ENCODE measurements at places on chromosomes 13 and 19. TPM values are rescaled to one million over a fixed set of nuclear protein-coding genes. Genes with fewer than 3 reads are reported as not detected.
A peak's percentile ranks its signal among the peaks of the same experiment; 100 is the strongest.

Gene MUC16
- total RNA-seq: not detected

Gene SELENOV
- total RNA-seq: not detected

Gene TYROBP
- total RNA-seq: 7.0 TPM

Gene SCEL
- not detected for total RNA-seq

Gene CBARP
- total RNA-seq: 0.36 TPM

Gene SIGLECL1
- not detected for total RNA-seq

Gene OVOL3
- total RNA-seq: not detected

Gene TSC22D1
- total RNA-seq: 32.5 TPM

Gene CERS4
- total RNA-seq: 29.0 TPM

Gene CYP4F11
- not detected for total RNA-seq

Gene B3GNT3
- 0.79 TPM for total RNA-seq

DNA sequence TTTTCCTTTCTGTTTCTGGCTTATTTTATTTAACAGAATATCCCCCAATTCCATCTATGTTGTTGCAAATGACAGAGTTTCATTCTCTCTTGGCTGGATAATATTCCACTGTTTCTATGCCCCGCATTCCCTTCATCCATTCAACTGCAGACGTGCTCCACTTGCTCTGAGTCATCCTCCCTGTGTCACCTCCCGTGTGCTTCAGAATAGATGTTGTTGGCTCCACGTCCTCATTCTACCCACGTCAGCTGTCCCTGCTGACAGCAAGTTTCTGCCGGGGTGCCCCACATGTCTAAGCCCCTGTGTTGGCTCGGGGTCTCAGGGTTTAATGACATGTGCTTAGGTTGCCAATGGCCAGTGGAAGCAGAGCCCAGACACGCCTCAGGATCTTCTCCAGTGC is 1041.0 kb downstream of the UQCRFS1 start:
- DNase-seq: no peak

GRCh38 chr13:113930671-113931637 is 42.9 kb downstream of the C13orf46 start:
- DNase-seq: no peak

DNA sequence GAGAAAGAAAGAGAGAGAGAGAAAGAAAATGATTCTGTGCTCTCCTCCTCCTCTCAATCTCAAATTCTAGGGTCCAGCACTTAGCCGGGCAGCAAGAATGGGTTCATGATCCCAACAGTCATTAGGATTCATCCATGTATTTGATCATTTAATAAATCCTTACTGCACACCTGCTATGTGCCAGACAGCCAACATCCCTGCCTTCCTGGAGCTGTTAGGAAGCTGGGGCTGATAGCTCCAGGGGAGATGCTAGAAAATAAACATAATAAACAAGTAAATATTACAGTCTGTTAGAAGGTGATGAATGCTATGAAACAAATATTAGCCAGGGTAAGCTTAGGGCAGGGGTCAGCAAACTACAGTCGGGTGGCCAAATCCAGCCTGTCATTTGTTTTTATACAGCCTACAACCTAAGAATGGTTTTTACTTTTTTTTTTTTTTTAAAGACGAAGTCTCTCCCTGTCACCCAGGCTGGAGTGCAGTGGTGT is 9.9 kb upstream of the ACP7 start:
- no peak for DNase-seq

DNA sequence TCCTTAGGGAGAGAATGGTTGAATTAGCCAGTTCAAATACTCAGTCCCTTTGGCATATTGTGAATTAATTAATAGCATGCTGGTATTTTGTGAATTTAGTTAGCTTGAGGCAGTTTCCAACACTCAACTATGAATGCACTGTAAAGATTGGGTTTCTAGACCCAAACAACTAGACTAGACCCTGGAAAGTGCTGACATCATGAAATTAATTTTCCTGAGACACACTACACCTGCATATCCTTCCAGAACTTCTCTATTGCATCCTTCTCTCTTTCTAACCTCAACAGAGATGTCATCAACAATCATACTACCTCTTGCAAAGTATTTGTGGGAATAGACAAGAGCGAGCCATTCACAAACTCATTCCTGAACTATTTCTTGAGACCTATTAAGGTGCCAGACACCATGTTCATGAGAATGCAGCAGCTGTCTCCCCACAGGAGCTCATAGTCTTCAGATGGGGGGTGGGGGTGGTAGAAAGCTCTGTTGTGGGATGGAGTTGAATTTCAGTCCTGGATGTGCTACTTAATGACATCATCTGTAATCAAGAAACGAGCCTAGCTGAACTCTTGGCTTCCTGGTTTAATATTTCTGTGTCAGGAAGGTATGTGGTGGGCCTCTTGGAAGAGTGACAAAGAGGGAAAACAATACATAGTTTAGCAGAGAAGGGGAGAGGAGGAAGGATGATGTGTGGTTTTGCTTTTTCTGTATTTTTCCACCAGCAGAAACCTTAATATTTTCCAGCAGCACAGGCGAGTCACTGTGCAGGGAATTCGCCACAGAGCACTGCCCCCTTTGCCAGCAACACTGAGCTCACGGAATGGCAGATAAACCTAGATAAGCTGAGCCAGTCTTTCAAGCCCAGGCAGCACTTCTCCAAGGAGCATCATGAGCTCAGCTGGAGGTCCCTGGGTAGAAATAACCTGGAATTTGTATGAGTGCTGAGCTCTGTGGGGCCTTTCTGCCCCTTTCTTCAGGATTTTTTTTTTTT is 53.1 kb upstream of the CYSLTR2 start:
- DNase-seq: no peak

- peak; percentile 66 for DNase-seq
Measured at GRCh38 chr19:57814505-57815246, at the start of gene ZNF552. TSS of gene ZNF552 (minus strand) at chr19:57814913. CDS start at chr19:57814743, 170 bp downstream.

- DNase-seq: no peak
Measured at GRCh38 chr13:49022472-49023144, 46.9 kb downstream of the FNDC3A start.

DNA sequence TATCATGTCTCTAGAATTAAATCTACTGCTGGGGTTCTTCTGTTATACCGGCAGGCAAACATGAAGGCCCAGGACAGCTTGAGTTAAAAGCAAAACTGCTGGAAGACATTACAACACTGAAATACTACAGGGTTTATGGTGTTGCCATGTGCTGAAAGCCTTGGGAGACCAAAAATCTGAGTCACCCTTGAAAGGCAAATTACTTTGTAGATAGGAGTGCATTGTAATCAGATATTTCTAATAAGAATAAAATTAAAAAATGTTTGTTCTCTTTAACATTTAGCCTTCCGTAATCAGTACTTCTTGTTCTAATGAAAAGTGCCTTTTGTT is 181.3 kb downstream of the PCDH9 start:
- no peak for DNase-seq

DNA sequence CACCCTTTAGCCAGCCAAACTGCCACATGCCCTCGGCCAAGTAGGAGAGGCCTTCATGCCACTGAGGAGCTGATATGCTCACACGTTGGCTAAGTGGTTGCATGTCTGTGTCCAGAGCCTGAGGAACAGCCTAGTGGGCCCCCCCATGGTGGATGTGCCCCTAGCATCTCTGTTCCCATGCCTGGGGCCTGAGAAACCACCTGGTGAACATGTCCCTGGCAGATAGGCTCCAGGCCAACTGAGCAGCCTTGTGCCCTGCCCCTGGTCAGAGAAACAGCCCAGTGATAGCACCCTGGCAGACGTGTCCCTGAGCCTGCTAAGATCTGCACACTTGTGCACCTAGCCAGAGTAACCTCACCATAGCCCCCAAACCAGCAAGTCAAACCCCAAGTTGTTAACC is 121.8 kb upstream of the WASF3 start:
- DNase-seq: no peak

DNA sequence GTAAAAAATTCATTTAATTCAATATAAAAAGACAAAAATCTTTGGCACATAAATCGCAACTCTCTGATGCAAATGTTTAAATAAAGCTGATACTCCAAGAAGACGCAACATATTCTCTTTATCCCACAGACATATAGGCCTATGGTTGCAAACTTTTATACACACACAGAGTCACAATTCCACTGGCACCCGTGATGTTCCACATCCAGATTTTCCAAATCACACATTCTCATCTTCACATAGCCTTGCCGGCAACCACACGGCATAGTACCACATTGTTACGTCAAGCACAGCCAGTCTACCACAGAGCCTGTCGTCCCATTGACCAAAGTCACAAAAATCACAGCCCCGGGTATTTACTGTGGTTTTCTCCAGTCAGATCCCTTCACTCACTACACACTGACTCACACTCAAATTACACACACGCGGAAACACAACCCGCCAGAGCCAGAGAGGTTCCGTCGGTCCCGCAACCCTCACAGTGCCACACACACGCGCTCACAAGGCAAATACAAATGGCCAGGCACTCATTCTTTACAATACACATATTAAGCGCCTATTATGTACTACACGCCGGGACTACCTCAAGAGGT is 546 bp upstream of the ZNF546 start:
- DNase-seq: peak; percentile 21

GRCh38 chr13:41145136-41145908 is 12.7 kb upstream of the KBTBD6 start:
- DNase-seq: no peak

DNA sequence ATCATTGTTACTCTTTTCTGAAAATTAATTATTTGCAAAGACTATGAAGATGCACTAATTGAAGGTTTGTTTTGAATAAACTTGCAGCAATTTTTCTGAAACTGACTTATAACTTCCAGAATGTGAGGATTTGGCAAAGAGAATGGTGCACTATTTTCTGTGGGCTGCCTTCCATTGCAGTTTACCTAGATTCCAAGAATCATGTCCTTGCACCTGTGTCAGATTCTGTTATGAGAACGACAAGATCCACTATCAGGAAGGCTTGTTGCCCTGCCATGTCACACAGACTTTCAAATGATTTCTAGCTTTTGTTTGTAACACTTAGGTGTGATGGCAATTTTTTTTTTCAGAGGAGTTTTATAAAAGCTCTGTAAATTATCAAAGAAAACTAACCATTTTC is 5.6 kb upstream of the SLAIN1 start:
- no peak for DNase-seq

- no peak for DNase-seq
Measured at GRCh38 chr13:79404361-79404760, 1.7 kb downstream of the RBM26 start.

DNA sequence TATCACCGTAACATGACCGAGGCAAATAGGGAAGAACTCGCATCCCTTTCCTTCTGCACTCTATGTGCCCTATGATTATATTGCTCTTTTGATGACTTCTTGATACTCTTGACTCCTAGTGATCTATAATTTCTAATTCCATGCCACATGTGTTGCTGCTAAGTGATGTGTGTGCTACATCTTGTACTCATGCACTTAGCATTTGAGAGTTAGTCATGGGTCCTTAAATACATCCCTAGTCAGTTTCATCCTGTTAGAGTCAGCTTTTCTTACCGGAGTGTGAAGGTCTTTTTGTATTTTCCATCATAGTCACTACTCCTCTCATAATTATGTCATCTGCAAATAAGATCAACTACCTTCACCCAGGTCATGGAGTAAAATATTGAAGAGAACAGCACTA is 30.2 kb downstream of the RXFP2 start:
- no peak for DNase-seq

GRCh38 chr19:12064590-12065538 is at the start of gene ZNF844:
TSS of gene ZNF844 (plus strand) at chr19:12064731. CDS start at chr19:12064874, 143 bp downstream.
- DNase-seq: peak; percentile 57

DNA sequence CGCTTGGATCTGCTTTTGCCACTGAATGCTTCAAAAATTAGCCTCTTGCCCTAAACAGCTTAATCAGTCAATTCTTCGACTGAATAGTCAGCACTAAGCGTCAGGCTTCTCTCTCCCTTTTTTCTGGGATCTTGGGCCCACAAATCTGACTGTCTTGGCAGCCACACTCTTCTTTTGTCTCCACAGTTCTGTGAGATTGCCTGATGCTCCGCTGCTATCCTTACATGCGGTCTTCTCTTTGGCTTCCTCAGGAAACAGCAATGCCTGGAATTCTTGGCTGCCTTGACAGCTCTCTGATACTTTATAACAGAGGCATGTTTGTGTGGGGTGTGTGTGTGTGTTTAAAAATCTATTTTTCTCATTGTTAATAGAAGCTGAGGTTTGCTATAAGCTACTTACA is 32.6 kb downstream of the ERCC5 start:
- no peak for DNase-seq

DNA sequence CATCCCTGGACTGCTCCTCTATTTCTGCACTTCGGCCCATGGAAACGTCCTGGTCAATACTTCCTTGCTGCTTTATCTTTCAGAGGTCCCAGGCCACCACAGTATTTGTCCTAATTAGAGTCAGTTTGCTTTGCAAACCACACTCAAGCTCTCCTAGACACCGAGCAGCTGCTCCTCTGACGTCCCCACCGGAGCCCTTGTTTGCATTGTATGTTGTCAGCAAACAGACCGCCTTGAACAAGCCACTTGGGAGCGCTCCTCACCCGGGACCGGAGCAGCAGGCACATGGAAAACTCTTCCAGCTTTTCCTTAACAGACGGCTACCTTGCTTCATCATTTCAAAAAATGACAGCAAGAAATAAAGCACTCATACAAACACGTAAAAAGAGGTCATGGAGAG is 51.5 kb upstream of the GTF3A start:
- no peak for DNase-seq

GRCh38 chr13:72886272-72887067 is 104.5 kb downstream of the PIBF1 start:
- no peak for DNase-seq

DNA sequence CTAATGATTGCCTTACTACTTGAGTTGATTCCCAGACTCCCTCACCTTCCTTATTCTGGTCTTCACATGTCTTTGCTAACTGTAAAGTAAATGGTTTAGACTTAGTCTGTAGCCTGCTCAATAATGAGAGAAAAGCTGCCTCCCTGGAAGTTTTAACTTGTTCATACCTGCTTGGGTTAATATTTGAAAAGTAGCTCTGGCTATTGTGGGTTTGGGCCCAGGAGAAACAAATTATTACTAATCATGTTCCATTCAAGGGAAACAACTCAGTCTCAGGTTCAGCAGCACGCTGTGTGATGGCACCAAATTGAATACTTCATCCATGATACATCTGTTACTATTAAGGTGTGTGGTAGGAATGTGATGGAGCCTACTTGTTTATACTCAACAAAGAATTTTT is 75.0 kb downstream of the ZMYM2 start:
- no peak for DNase-seq

- DNase-seq: no peak
Measured at GRCh38 chr13:77360032-77360685, 33.3 kb upstream of the MYCBP2 start.

Measured in T-cell (primary cell).